Ureter (tissue), 1 donor: ENCODE measurements at places on chromosomes 5 and 9. TPM values are rescaled to one million over a fixed set of nuclear protein-coding genes. Genes with fewer than 3 reads are reported as not detected.

Gene SLC34A1
- total RNA-seq = not detected

Gene SLC12A2
- total RNA-seq = 42.8 TPM

Gene ZNF782
- total RNA-seq = 10.6 TPM

DNA sequence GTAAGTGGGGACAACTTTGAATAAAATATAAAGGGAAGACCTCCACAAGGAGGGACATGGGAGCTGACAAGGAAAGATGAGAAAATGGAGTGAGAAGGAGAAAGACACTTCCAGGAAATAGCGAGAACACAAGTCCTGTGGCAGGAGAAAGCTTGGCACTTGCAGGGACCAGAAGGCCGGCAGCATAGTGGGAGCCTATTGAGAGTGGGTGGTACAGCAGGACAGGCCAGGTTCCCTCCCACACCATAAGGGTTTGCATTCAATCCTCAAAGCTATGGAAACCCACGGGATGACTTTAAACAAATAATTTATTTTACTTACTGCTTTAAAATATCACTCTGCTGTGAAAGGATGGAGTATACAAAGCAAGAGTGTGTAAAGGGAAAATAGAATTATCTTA lies 173.2 kb upstream of the ELL2 start:
- DNase-seq = no peak

DNA sequence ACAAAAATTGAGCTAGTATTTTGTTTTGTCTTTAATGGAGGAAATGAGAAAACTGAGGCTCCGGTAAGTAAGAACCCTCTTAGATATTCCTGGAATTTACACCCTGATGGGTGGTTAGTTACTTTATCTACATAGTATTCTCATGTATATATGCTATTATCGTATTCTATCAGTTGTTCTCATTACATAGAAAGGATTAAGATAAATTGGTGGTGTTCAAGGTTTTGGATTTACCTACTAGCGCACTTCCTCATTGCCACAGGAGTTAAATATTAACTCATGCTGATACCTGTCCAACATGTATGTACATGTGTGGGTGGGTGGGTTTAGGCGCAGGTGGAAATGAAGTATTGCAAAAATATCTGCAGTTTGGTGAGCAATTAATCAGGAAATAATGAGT lies 61.1 kb upstream of the IFNE start:
- no peak for DNase-seq

DNA sequence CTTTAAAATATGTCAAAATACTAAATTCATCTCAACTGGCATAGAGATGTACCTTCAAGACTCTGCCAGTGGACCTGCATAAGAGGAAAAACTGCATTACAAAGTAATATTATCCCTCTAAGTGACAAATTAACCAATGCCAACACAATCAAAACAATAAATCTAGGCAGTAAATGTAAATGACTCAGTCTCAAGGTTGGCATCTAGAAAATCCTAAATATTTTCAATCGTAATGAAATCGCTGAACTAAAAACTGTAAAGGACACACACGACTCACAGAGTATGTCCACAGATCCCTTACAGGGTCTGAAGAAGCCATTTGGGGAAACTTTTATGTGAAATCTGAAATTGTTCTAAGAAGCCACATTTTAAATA lies 31.2 kb downstream of the ERMP1 start:
- DNase-seq = no peak

GRCh38 chr5:89342106-89342876 lies 459.3 kb upstream of the MEF2C start:
- no peak for DNase-seq

- no peak for DNase-seq
Observed at GRCh38 chr5:142795251-142795650, 25.1 kb downstream of the ARHGAP26 start.

DNA sequence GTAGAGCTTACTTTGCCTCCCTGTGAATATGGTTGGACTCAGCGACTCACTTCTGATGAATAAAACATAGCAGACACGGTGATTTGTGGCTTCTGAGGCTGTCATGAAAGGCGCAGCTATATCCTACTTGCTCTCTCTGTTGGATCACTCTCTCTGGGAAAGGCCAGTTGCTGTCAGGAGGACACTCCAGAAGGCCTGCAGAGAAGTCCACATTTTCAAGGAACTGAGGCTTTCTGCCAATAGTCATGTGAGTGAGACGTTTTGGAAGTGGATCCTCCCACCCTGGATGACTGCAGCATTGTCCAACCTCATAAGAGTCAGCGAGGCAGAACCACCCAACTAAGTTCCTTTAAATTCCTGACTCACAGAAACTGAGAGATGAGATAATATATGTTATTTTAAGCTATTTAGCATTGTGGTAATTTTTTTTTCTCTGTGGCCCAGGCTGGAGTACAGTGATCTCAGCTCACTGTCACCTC lies 156.0 kb upstream of the MAST4 start:
- DNase-seq = no peak

- no peak for DNase-seq
Observed at GRCh38 chr9:96605328-96605727, 14.3 kb downstream of the CDC14B start.

- DNase-seq = no peak
Observed at GRCh38 chr9:93597142-93597706, 20.8 kb downstream of the PHF2 start.
